IMR-90 (cell line): ENCODE measurements at places on chromosomes 16 and 17. TPM values are rescaled to one million over a fixed set of nuclear protein-coding genes. Genes with fewer than 3 reads are reported as not detected.

TRIM72 gene
- total RNA-seq = not detected in 2 replicates

TMIGD1 gene
- not detected in 2 replicates for total RNA-seq

ITGAD gene
- not detected in 2 replicates for total RNA-seq

CMTM1 gene
- total RNA-seq = 0.54 and 1.7 TPM in 2 replicates

TSEN54 gene
- total RNA-seq = 6.4 and 7.2 TPM in 2 replicates

MMP2 gene
- total RNA-seq = 164 and 240 TPM in 2 replicates

CCL4L2 gene
- not detected in 2 replicates for total RNA-seq

MYH8 gene
- total RNA-seq = not detected in 2 replicates

HS3ST3B1 gene
- total RNA-seq = 4.3 and 5.8 TPM in 2 replicates

SLC35G6 gene
- total RNA-seq = not detected in 2 replicates

KRT222 gene
- total RNA-seq = not detected in 2 replicates

CCL16 gene
- not detected in 2 replicates for total RNA-seq

STX1B gene
- total RNA-seq = 3.9 TPM in 2 replicates

NR1D1 gene
- 0.28 and 0.36 TPM in 2 replicates for total RNA-seq

CDRT15L2 gene
- not detected in 2 replicates for total RNA-seq

ZSCAN10 gene
- not detected in 2 replicates for total RNA-seq

SSTR5 gene
- not detected in 2 replicates for total RNA-seq

CLEC18C gene
- not detected in 2 replicates for total RNA-seq

KRTAP4-9 gene
- not detected in 2 replicates for total RNA-seq

TBC1D26 gene
- not detected in 2 replicates for total RNA-seq

TP53TG3C gene
- total RNA-seq = not detected in 2 replicates

ZSWIM7 gene
- total RNA-seq = 6.8 and 7.2 TPM in 2 replicates

KRT20 gene
- not detected in 2 replicates for total RNA-seq

ADAM11 gene
- 0.28 and 0.36 TPM in 2 replicates for total RNA-seq

SMURF2 gene
- total RNA-seq = 736 and 774 TPM in 2 replicates

BCL6B gene
- total RNA-seq = not detected in 2 replicates

CRYM gene
- total RNA-seq = not detected in 2 replicates

ASB16 gene
- total RNA-seq = not detected in 2 replicates

MMP25 gene
- not detected in 2 replicates for total RNA-seq

DPEP1 gene
- not detected in 2 replicates for total RNA-seq

UTS2R gene
- not detected in 2 replicates for total RNA-seq

CCL5 gene
- not detected in 2 replicates for total RNA-seq

TP53TG3F gene
- not detected in 2 replicates for total RNA-seq

HOXB13 gene
- total RNA-seq = not detected in 2 replicates

ASGR1 gene
- total RNA-seq = 1.3 and 1.9 TPM in 2 replicates

SCNN1B gene
- total RNA-seq = not detected in 2 replicates

LHX1 gene
- total RNA-seq = not detected in 2 replicates

CIAO2B gene
- total RNA-seq = 148 and 168 TPM in 2 replicates

SGCA gene
- total RNA-seq = not detected in 2 replicates

MVD gene
- 17.2 and 18.3 TPM in 2 replicates for total RNA-seq

NRN1L gene
- total RNA-seq = not detected in 2 replicates

ADORA2B gene
- total RNA-seq = 5.2 and 5.8 TPM in 2 replicates

SLC13A2 gene
- not detected in 2 replicates for total RNA-seq

PRRT2 gene
- total RNA-seq = 0.90 and 1.4 TPM in 2 replicates

MEOX1 gene
- total RNA-seq = 0.72 and 0.83 TPM in 2 replicates

KRTAP9-4 gene
- not detected in 2 replicates for total RNA-seq

ABCA10 gene
- total RNA-seq = under 0.01 TPM in 2 replicates

PYY gene
- not detected in 2 replicates for total RNA-seq

SLC26A11 gene
- 2.2 and 3.2 TPM in 2 replicates for total RNA-seq

NCOR1 gene
- 78.0 and 80.3 TPM in 2 replicates for total RNA-seq

MRPL58 gene
- total RNA-seq = 42.5 and 53.9 TPM in 2 replicates

TBX21 gene
- total RNA-seq = not detected in 2 replicates
